ENCODE measurements at places on chromosomes 7 and 10. TPM values are rescaled to one million over a fixed set of nuclear protein-coding genes. Genes with fewer than 3 reads are reported as not detected.

DNA sequence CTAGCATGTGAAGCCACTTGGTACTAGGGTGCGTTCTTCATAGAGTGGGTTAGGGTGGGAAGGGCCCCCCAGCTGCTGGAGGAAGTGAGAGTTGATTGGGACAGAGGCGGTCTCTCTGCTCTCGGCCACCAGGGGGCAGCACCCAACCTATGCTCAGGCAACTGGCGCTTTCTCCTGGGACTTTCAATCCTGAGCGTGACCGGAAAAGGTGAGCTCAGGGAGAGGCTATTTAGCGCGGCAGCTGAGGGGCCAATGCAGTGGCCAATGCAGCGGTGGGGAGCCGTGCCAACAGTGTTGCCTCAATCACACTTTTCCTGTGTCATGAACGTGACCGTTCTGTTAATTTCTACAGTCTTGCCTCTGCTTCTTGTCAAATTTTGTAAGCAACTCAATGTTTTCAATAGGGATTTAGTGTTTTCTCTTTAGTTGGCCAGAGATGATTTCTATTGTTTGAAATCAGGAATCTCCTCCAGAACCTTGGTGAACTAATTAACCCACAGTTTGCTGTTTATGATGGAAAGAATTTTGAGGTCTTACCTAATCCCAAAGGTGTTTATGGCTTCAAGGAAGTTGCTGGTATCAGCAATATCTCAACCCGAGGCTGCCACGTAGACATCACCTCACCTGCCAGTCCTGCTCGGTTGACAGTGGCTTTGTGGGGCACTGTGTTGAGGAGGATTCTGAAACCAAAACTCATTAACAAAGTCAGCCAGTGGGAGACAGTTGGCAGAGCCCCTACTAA lies 67.9 kb upstream of the PDZD8 start:
- DNase-seq: peak; percentile 39

DNA sequence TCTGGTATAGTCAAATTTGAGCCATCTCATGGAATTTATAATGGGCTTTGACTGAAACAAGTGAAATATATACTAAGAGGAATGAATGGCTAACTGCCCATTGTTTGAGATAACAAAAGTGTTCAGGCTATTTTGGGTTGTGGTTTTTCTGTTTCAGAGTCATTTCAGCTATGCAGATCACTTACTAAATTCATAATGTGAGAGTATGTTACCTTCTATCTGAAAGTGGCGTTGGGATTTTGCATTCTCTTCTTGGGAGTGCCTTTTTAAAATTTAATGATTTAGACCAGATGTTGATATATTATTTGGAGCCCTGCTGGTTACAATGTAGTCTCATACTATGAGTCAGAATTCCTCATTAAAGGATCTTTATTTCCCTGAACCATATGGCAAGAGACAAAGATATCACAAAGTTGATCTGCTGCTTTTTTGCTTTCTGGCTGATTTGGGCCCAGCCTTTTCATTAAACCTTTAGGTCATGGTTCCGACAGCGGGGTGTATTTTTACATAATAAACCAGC lies 10.4 kb downstream of the VCL start:
- no peak for DNase-seq

GRCh38 chr10:15314482-15315045 lies 56.5 kb downstream of the FAM171A1 start:
- DNase-seq: no peak

DNA sequence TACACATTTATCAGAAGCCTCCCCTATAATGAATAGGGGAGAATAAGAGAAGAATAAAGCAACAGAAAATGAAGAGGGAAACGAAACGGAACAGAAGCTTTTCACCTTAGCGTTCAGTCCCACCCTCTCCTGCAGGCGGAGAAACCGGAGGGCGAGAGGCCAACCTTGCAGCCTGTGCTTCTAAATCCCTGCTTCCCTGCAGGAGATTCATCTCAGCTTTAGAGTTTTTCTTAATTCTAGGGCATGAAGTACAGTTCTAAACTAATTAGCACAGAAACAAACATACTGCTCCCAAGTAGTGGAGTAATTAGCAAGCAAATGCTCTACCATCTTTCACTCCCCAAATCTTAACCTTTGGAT lies 107.2 kb downstream of the CUBN start:
- DNase-seq: no peak

- DNase-seq: no peak
These were observed 645.5 kb upstream of the PCDH15 start for GRCh38 chr10:55446441-55447002.

GRCh38 chr10:15700078-15700674 lies 19.5 kb downstream of the ITGA8 start:
- DNase-seq: no peak

- no peak for DNase-seq
These were observed 83.2 kb downstream of the GATA3 start for GRCh38 chr10:8137726-8138125.

- DNase-seq: no peak
These were observed 12.5 kb downstream of the STAG3 start for GRCh38 chr7:100190048-100190711.

DNA sequence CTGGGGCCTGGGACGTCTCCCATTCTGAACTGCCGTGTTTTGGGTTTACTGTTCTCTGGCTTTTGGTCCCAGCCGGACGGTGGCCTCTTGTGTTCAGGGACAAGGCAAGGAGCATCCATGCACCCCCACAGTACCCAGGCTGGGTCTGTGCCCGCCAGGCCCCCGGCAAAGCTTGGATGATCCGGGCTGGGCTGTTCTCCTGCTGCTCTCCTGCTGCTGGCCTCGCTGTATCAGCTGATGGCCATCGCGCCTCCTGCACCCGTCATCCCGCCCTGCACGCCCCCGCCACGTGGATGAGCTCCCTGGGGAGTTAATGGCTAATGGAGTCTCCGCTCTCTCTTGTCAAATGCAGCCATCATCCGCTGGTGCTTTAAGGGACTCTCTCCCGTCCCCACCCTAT lies 14.9 kb upstream of the PSMG3 start:
- DNase-seq: no peak

DNA sequence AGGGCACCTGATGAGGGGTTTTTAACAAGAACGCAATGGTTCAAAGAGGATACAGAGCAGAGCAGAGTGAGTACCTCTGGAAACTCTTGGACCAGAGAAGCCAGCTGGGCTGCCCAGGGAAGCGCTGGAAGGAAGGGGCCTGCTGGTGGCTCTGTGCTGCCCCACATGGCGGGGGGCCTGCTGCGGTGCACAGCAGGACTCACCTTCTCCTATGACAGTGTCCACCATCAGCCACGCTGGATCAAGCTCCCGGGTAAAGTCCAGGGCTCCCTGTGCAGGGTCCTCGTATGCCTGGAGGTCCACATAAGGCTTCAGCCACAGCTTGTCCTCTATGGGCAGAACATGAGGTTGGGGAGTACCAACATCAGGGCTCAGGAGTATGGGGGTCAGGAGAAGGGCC lies 12.5 kb downstream of the EPHA1 start:
- no peak for DNase-seq

DNA sequence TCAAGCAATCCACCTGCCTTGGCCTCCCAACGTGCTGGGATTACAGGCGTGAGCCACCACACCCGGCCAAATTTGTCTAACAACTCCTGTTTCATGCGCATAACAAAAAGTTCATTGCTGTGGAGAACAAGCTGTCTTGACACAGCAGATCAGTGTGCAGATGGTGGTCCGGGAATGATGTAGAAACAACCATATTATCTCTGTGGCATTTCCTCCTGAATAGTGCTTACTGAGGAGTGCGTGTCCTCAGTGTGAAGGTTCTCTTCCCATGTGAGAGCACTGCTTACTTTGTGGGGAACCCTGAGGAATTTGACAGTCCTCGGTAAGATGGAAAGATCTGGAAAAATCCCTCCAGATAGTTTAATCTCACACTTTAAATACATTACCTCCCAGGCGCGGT lies 30.3 kb upstream of the ZNF438 start:
- no peak for DNase-seq

GRCh38 chr10:124515244-124515970 lies 53.8 kb downstream of the LHPP start:
- DNase-seq: no peak

- DNase-seq: no peak
These were observed 36.8 kb upstream of the HSPA12A start for GRCh38 chr10:116779076-116779687.

DNA sequence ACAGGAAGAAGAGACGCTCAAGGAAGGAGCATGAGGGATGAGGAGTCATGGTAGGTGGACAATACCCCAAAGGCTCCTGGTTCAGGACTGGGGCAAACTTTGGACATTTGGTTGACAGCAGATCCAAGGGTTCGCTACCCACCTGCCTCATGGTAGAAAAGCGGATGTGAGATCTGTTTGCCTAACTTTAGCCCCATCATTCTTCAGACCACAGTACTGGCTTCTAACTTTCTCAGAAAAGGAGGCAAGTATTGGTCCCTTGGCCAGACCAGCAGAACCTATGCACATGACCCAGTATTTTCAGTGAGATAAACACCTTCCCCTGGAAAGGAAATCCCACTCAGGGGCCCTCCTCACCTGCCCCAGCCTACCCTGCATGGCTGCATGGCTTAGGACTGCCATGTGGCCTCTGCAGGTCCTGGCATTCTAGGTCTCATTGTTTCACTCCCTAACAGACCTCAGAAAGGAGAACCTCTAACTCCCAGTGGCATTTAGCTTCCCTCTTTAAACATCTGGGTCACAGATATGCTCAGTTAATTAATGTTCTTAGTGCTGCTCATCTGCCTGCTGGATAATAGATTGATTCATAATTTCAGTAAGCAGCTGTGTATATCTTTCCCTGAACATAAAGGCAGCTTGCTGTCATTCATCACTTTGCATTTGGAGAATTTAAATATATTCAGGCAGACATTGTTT lies 574.1 kb downstream of the GALNT17 start:
- DNase-seq: no peak

- no peak for DNase-seq
These were observed 22.7 kb upstream of the AGFG2 start for GRCh38 chr7:100516135-100516812.

- DNase-seq: no peak
These were observed 26.4 kb upstream of the SVOPL start for GRCh38 chr7:138727336-138728099.

DNA sequence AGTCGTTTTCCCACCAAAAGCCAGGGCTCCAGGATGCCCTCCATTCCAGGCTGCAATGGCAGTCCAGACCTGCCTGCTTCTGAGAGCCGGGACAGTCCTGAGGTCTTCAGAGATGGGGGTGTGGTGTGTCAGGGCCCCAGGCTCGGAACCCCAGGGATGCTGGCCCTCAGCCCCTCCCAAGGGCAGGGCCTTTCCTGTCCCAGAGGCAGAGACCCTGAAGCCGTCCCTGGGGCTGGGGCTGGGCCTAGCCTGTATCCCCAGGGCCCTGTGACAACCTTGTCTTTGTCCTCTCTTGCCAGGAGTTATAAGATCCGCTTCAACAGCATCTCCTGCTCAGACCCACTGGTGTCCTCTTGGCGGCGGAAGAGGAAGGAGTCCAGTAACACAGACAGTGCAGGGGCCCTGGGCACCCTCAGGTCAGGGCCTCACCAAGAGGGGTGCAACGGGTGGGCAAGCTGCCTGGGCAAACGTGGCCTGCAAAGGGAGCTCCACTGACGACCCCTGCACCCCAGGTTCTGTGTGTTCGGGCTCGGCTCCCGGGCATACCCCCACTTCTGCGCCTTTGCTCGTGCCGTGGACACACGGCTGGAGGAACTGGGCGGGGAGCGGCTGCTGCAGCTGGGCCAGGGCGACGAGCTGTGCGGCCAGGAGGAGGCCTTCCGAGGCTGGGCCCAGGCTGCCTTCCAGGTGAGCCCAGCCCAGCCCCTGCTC lies 15.9 kb downstream of the NOS3 start:
- DNase-seq: no peak

DNA sequence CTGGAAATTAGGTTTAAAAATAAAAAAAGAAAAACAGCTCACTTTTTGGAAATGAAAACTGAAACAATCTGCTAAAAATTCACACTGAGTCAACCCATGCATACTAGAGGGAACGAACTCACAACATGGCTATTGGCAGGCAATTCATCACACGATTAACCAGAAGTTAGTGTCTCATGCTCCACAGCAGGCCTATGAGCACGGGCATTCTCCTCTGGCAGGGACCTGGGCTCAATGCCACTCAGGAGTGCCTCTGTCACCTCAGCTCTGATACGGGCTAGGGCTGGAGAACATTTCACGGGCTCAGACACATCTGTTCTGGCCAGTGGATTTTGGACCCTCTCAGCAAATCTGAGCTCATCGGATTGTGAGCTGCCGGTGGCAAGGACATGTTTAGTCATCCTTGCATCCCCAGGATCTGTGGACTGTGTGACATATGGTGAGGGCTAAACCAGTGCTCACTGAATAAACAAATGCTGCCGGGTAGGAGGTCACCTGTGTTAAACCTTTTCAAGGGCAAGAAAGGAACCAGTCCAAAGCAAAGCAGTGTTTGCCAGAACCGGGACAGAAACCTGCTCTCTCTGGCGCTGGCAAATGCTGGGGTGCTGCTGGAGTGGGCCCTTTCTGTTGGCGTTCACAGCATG lies 40.1 kb downstream of the POLR3A start:
- no peak for DNase-seq

- no peak for DNase-seq
These were observed 9.0 kb downstream of the DENND2A start for GRCh38 chr7:140631602-140632001.

DNA sequence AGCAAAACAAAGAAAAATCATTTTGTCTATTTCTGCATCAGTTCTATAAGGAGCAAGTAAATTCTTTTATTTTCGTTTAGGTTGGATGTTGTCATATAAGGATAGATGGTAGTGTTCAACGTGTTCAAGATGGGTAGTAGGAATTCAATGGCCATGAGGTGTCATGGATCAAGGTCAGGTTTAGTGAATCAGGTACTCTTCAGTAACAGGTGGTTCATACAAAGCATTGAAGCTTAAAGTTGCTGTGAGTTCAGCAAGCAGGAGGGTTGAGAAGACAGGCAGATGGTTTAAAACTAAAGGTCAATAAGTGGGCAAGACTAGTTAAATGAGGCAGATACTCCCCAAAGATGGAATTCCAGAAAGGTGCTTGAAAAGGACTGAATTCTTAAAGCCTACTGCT lies 5.6 kb downstream of the LUC7L2 start:
- no peak for DNase-seq

GRCh38 chr7:33883671-33883965 lies 21.7 kb upstream of the BMPER start:
- no peak for DNase-seq

GRCh38 chr7:154744861-154745258 lies 258.1 kb downstream of the PAXIP1 start:
- DNase-seq: no peak

- DNase-seq: no peak
These were observed 34.2 kb downstream of the DNAJC12 start for GRCh38 chr10:67803588-67804394.

DNA sequence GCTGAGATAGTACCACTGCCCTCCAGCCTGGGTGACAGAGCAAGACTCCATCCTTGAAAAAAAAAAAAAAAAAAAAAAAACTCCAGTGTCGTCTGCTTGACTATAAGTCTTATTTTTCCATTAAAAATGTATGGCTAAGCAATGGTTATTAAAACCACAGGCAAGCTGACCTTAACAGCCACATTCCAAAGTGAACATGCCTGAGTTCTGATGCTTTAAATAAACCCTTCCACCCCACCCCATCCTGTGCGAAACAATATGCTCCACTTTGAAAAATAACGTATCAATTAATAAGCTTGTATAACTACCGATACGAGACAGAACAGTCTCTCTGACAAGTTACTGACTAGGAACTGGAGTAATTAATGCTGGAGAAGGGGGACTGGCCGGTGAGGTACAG lies 63.7 kb downstream of the LARP4B start:
- DNase-seq: no peak

Gene MEPCE
- 39.7 TPM for polyA plus RNA-seq

Gene NRCAM
- 15.2 TPM for polyA plus RNA-seq

Gene WAC
- polyA plus RNA-seq: 158 TPM

Gene CHST3
- 10.7 TPM for polyA plus RNA-seq

Gene BTBD16
- polyA plus RNA-seq: not detected

Gene SPDYE1
- 0.73 TPM for polyA plus RNA-seq

Gene OR2A42
- 2.2 TPM for polyA plus RNA-seq

Gene DGKI
- polyA plus RNA-seq: 0.36 TPM

Gene CLCN1
- not detected for polyA plus RNA-seq

Gene EIF5AL1
- 3.4 TPM for polyA plus RNA-seq
